ENCODE measurements at places on chromosomes 13 and 19. TPM values are rescaled to one million over a fixed set of nuclear protein-coding genes. Genes with fewer than 3 reads are reported as not detected.
A peak's percentile ranks its signal among the peaks of the same experiment; 100 is the strongest.

DNA sequence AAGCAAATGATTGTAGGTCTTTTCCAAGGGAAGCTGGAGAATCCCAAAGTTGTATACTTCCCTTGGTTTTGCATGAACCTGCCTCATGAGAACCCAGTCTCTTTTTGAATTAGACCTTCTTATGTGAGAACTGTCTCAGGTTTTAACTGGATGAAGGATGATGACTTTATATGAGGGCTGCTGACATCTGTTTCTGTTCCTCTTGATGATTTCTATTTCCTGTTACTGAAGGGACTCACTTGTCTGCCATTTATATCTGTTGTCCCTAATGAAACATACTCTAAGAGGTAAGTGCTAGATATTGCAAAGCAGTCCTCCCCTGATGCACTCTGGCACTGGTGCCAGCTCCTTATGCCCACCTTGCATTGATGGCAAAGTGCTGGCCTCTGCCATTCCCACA lies 33.6 kb downstream of the ERICH4 start:
- no peak overlapping the region for H3K4me3 ChIP-seq
- H3K27me3 ChIP-seq, result peaks cover 46% of the 10 kb centered on the region
- H3K36me3 ChIP-seq, result no peaks in the 10 kb centered on the region
- no peak overlapping the region for H3K27ac ChIP-seq
- no peaks in the 10 kb centered on the region for H3K4me1 ChIP-seq

GRCh38 chr19:3936506-3937442 lies 3.9 kb downstream of the NMRK2 start:
- no peak overlapping the region for H3K27ac ChIP-seq
- H3K4me1 ChIP-seq, result no peaks in the 10 kb centered on the region

The ADGRE3 gene
- not detected for total RNA-seq

DNA sequence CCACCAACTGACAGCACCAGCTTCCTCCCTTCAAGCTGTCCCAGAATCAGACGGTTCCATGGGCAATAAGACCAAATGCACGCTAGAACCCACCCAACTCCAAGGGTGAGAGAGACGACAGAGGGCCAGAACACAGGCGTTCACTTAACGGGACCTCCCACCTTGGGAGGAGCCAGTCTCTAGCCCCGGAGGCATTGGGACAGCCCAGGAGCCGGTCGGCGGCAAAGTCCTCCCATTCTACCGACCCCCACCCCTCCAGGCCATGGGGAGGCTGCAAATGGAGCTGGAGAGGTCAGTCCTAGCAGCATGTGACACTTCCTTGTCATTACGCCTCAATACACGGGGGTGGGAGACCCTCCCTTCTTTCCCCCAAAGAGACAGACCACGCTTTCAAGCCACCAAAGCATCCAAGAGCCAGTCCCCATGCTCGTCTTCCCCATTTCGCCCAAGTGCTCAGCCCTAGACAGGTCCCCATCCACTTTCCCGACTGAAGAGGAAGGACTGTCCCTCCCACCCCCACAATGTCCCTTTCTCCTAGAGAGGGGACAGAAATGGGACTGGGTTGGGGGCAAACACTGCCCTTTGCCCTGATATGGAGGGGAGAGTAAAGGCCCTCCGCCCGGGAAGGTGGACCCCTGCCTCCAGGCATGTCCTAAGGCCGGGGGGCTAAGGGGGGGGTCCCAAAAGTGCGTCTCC lies 964 bp downstream of the KHSRP start:
- peak overlapping the region; percentile 74 for H3K27ac ChIP-seq
- H3K4me1 ChIP-seq, result peaks cover 21% of the 10 kb centered on the region
- H3K27me3 ChIP-seq, result no peaks in the 10 kb centered on the region

- no peaks in the 10 kb centered on the region for H3K36me3 ChIP-seq
- no peaks in the 10 kb centered on the region for H3K27me3 ChIP-seq
- H3K27ac ChIP-seq, result no peak overlapping the region
Measured at GRCh38 chr19:30089086-30089665, 147.1 kb downstream of the URI1 start.

DNA sequence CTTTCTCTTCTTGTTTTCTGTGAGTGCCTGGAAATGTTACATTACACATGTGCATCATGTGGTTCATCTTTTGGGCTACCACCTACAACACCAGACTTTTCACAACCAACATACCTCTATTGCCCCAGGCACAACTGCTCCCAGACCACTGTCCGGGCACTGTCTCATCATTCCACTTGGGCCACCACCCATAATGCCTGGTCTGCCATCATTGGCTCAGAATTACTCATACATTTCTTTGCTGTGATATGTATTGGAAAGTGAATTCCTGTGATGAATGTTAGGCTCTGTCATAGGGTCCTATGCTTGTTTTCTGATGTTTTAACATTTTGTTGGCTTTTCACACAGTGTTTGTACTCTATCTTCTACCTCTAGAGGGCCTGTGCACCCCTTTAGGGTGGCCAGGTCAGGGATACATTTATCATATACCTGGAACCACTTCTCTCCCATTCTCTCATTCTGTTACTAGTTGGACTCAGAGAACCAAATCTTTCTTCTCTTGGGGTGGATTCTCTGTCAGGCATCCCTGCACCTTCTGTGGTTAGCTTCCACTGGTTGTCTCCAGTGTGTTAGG lies 172.8 kb downstream of the NHLRC3 start:
- no peaks in the 10 kb centered on the region for H3K4me1 ChIP-seq
- no peaks in the 10 kb centered on the region for H3K36me3 ChIP-seq
- no peak overlapping the region for H3K4me3 ChIP-seq
- DNase-seq, result no peak
- no peak overlapping the region for H3K27ac ChIP-seq

The ZNF878 gene
- total RNA-seq, result 0.98 TPM

- no peaks in the 10 kb centered on the region for H3K36me3 ChIP-seq
- H3K4me1 ChIP-seq, result no peaks in the 10 kb centered on the region
- H3K27ac ChIP-seq, result no peak overlapping the region
- H3K4me3 ChIP-seq, result no peak overlapping the region
- no peak for DNase-seq
Measured at GRCh38 chr13:90389537-90389936, 958.0 kb upstream of the MIR17HG start.

- H3K27me3 ChIP-seq, result peaks cover 59% of the 10 kb centered on the region
- H3K4me1 ChIP-seq, result peaks cover 2% of the 10 kb centered on the region
- no peak overlapping the region for H3K27ac ChIP-seq
- H3K36me3 ChIP-seq, result no peaks in the 10 kb centered on the region
- no peak overlapping the region for H3K4me3 ChIP-seq
Measured at GRCh38 chr13:110309661-110310524, 2.8 kb downstream of the COL4A2 start.

The SIAH3 gene
- total RNA-seq, result 0.07 TPM

The GPR183 gene
- total RNA-seq, result 147 TPM

The GAS6 gene
- total RNA-seq, result 0.32 TPM

The ERICH6B gene
- total RNA-seq, result not detected

The DCLK1 gene
- not detected for total RNA-seq

The ATP7B gene
- 0.91 TPM for total RNA-seq

- no peak overlapping the region for H3K27ac ChIP-seq
- no peaks in the 10 kb centered on the region for H3K36me3 ChIP-seq
- no peaks in the 10 kb centered on the region for H3K4me1 ChIP-seq
- no peak overlapping the region for H3K4me3 ChIP-seq
- no peaks in the 10 kb centered on the region for H3K27me3 ChIP-seq
Measured at GRCh38 chr13:92315265-92315664, 911.3 kb upstream of the GPC6 start.

The NALCN gene
- total RNA-seq, result not detected

DNA sequence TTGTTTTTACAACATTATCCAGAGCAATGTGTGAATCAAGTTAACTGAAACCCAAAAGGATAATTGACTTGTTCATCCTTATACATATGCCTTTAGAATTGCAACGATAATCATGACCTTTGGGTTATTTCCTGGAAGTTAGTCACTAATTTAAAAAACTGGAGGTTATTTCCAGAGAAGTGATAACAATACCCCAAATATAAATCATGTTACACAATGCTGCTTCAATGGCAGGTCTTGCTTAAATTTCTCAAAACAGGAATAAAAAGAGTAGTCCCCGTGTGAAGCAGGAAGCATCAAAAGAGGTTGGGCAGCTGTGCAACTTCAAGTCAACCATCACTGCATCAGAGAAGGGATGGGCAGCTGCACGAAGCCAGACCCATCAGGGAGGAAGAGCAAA lies 134.4 kb downstream of the EFNB2 start:
- no peak for DNase-seq
- H3K4me3 ChIP-seq, result no peak overlapping the region
- no peak overlapping the region for H3K27ac ChIP-seq
- H3K4me1 ChIP-seq, result no peaks in the 10 kb centered on the region

The CLEC4G gene
- total RNA-seq, result not detected

- H3K36me3 ChIP-seq, result no peaks in the 10 kb centered on the region
- no peaks in the 10 kb centered on the region for H3K27me3 ChIP-seq
- peaks cover 21% of the 10 kb centered on the region for H3K4me1 ChIP-seq
- H3K27ac ChIP-seq, result peak within 1 kb of the TSS; percentile 89
- DNase-seq, result peak; percentile 61
Measured at GRCh38 chr19:10339380-10339960, at the start of gene ICAM3. Gene ICAM3 (minus strand): TSS chr19:10339624. CDS start chr19:10339614, 10 bp downstream.

DNA sequence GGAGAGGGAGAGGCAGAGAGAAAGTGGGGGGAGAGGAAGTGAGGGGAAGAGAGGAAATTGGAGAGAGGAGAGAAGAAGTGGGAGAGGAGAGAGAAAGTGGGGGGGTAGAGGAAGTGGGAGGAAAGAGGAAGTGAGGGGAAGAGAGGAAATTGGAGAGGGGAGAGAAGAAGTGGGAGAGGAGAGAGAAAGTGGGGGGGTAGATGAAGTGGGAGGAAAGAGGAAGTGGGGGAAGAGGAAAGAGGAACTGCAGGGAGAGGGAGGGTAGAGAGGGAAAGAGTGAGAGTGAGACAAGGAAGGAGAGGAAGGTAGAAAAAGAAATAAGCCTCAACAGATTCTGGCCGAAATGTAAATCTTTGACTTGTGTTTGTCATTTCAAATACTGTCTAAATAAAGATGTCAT lies 146.6 kb downstream of the KLF12 start:
- H3K4me3 ChIP-seq, result no peak overlapping the region
- H3K36me3 ChIP-seq, result peaks cover 24% of the 10 kb centered on the region
- no peak for DNase-seq
- H3K27me3 ChIP-seq, result no peaks in the 10 kb centered on the region
- H3K4me1 ChIP-seq, result peaks cover 29% of the 10 kb centered on the region

The PLIN4 gene
- total RNA-seq, result 0.09 TPM

The PSG3 gene
- total RNA-seq, result not detected

The TEX29 gene
- 0.46 TPM for total RNA-seq

DNA sequence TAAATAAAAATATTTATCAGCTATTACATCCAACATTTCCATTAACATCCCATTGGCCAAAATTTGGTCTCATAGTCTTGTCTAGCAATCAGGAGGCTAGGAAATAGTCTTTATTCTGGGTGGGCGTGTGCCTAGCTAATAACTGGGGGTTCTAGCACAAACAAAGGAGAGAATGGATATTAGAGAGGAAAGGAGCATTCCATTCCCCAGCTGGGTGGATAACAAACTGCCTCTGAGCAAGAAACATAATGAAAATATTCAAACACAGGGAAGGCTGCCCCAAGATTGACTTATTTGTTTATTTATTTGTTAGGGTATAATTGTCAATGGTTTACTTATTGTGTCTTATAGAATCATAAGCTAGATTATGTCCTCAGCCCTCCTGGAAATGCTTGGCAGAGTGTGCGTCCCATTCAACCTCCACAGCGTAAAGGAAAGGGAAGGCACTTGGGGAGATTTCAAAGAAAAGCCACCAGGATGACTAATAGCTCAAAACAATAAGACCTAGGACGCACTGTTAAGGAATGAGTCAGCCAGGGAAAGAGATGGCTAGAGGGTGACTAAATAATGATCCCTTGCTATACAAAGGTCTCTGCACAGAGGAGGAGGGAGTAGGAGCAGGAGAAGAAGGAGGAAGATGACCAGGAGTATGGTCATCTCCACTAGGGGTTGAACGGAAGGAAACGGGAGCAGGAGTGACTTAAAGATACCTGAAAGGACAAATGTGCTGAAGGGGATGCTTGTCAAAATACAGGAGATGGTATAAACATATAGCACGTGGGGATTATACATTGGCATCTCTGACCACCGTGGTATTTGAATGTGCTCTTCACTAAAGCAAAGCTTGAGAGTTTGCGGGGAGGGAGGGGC lies 23.5 kb upstream of the USP12 start:
- H3K4me3 ChIP-seq, result no peak overlapping the region
- H3K36me3 ChIP-seq, result no peaks in the 10 kb centered on the region
- peak overlapping the region; percentile 41 for H3K27ac ChIP-seq
- peaks cover 26% of the 10 kb centered on the region for H3K4me1 ChIP-seq
- no peaks in the 10 kb centered on the region for H3K27me3 ChIP-seq
- no peak for DNase-seq

DNA sequence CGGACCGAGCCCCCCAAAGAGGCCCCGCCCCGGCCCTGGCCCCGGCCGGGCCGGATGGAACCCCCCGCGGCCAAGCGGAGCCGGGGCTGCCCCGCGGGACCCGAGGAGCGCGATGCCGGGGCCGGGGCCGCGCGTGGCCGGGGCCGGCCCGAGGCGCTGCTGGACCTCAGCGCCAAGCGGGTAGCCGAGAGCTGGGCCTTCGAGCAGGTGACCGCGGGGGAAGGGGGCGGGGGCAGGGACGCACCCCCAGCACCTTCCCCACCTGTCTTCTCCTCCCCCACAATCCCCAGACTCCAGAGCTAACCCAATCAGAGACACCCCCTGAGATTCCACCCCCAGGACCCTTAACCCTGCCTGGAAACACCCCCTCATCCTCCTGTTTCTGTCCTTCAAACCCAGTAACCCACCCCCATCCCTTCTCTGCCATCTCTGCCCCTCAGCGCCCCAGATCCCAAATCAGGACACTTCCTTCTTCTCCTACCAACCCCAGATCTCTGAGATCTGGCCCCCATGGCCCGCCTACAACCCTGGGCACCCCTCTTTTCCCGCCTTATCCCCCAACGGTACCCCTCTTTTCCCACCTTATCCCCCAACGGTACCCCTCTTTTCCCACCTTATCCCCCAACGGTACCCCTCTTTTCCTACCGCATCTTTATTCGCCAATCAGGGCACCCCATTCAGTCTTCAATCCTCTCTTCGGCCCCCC lies 505 bp downstream of the ZSWIM4 start:
- no peaks in the 10 kb centered on the region for H3K27me3 ChIP-seq
- peaks cover 15% of the 10 kb centered on the region for H3K4me1 ChIP-seq

The F7 gene
- total RNA-seq, result not detected

The OR4F17 gene
- not detected for total RNA-seq

The APOC4 gene
- total RNA-seq, result not detected

DNA sequence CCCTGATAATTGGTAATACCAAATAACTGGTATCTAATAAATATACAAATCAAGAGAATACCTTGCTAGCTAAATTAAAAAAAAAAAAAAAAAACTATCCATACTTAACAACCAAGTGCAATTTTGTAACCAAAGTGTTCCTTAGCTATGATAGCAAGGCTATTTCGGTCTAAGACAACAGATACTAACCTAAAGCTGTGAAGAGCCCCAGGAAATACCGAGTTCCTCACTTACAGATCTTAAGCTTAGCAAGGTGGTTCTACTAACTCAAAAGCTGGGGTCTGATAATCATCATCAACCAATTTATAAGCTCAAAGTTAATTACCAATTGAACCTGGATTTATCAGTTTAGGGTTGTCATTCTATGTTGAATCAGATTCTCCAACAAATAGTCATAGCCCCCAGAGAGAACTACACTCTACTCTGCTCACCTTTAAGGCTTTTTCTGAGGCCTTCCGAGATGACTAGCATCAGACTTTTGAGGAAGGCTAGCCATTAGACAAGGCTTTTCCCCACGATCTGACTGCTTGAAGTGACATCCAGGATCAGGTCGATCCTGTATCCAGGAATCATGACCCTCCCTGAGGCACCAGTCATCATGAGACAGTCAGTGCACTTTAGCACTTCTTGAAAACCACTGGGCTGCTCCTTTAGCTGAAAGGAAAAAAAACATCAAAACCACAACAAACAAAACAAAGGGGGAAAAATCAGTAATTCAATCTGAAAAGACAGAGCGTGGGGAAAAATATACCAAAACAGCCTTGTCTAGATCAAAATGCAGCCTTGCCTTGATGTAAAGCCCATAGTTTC lies 31.9 kb downstream of the INTS6 start:
- no peaks in the 10 kb centered on the region for H3K27me3 ChIP-seq
- DNase-seq, result no peak
- H3K36me3 ChIP-seq, result peaks cover 59% of the 10 kb centered on the region
- H3K27ac ChIP-seq, result peak overlapping the region; percentile 34
- peak overlapping the region; percentile 2 for H3K4me3 ChIP-seq

All from activated T-helper 2 cell treated with anti-CD3 and anti-CD28 coated beads, Interferon-gamma antibody, Interleukin-2, Interleukin-4, amounts not matched to agents 10 μg/mL and 5 μg/mL and 100 μg/mL, durations not matched to agents 14 hours and 24 hours and 36 hours (primary cell).